ENCODE measurements at places on chromosomes 7 and 10.
A peak's percentile ranks its signal among the peaks of the same experiment; 100 is the strongest.

GRCh38 chr7:38561166-38561565 is 70.0 kb downstream of the AMPH start:
- no peak for DNase-seq

DNA sequence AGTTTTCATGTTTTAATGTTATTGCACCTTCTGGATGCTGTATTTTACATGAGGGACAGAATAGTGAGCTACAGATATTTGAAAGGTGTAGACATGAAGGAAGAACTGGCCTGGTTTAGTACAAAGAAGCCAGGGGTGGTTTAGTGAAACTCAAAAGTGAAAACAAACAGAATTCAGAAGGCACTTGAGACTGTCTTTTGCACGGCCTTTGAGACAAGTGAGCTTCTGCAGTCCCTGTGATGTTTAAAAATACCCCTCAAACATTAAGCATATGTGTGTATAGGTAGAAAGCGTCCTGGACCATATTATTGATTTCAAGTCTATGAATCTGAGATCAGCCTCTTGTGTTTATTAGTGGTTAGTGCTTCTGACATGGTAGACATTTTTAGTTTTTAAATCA is 118.9 kb downstream of the CDK14 start:
- DNase-seq: no peak

DNA sequence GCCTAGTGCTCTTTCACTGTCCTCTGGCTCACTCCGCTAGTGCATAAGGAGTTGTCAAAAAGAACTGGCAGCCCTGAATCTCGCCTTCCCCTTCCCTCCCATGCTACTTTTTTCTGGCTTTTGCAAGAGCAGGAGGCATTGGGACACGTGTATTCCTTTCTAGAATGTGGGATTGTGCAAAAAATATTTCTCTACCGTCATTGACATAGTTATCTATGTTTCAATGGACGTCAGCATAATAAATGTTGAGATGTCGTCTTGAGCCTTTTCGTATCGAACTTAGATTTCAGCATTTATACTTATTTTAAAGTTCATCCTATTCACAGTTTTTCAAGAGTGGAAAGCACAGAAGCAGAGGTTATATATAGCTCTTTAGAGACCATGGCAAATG is 727 bp downstream of the ING3 start:
- DNase-seq: no peak

DNA sequence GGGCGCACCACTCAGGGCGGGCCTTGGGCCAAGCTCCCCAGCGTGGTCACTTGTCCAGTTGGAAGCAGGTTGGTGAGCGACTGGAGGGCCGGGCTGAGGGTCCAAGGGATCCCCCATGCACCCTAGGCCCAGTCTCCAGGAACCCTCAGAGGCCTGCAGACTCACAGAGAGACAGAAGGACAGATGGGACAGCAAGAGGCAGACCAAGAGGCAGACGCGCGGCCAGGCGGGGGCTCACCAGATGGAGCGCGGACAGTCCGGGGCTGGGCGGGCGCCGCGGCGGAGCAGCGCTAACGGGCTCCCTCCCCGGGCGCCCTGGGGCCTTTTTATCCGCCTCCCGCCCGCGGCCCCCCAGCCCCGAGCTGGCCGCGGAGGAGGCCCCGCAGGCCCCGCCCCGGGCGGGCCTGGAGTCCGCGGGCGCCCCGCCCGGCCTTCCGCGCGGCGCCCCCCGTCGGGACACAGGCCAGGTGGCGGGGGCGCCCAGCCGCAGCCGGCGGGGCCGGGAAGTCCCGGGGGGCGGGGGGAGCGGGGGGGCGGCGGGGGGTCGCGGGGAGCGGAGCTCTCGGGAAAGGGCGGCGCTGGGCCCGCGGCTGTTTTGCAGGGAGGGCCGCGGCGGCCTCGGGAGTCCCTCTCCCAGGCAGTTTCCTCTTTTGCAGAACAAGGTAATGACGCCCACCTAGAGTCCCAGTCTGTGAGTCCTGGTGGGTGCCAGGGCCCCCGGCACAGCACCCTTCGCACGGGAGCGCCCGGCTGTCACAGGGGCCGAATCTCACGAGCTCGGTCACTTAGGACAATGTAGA is at the start of gene LOXL4:
TSS of gene LOXL4 (minus strand) at position 301 of the 800 bp plus-strand sequence. CDS start 5,175 bp downstream, outside the sequence.
- DNase-seq: peak; percentile 3

GRCh38 chr10:74255888-74256357 is 104.9 kb downstream of the ADK start:
- DNase-seq: no peak

GRCh38 chr10:15455456-15455855 is 84.4 kb upstream of the FAM171A1 start:
- no peak for DNase-seq

DNA sequence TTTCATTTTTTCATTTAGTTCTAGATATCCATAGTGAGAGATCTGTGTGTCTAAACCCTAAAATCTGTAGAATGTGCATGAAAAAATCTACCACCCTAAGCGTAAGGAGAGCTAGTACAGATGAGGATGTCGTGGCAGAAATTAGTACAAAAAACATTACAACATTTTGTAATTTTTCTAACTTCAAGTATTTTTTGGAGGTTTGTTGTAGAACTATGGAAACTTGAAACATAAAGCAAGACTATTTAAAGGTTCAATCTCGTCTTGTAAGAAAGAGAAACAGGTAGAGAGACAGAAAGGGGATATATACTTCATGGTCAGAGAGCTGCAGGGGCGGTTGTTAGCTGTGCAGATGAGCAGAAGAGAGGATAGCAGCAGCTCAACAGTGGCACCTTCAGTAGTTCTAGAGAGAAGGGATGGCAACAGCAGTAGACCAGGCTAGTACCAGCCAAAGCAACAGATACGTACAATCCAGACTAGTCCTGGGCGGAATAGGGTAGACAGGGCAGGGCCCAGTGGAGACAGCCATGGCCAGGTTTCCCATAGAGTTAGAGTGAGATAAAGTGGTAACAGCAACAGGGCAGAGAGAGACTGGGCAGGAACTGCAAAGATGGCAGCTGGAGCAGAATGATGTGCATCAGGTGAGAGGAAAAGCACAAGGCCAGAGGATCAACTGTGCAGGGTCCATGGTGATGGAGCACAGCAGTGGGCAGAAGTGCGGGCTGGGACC is 145.2 kb downstream of the FRMD4A start:
- DNase-seq: no peak

DNA sequence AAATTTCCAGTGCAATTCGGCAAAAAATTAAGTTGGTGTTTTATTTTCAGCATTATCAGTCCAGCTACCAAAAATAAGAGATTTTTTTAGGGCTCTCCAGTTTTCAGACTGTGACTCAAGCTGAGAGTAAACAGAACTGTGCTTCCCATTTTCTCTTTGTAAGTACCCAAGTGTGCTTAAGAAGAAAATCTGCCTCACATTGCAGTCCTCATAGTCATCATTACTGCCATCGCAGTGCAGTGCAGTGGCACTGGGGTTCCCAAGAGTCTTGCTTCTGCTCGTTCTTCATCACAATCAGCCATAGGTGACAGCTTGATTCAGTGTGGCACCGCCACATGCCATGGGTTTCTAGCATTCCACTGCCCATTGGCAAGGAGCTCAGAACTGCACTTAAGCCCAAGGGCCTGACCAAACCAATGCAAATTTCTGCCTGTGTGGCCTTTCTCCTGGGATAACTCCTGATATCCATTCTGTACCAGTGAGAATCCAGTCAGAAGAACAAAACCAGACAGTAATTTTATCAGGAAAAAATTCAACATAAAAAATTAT is 25.6 kb upstream of the ERCC6 start:
- no peak for DNase-seq

DNA sequence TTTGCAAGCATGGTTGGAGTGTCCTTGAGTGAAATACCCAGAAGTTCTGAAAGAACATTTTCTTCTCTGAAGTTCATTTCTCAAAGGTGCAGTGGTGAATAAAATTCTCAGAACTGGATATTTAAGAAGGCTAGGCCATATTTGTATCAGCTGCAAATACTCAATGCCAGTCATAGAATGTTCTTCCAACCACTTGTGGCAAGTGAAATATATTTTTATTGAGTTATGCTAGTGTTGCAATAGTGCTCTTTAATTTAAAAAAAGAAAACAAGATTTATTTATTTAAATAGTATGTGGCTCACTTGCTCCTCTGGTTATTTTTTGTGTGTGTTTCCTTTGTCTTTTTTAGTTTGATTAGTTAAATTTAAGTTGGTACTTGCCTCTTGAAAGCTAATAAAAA is 64.5 kb downstream of the PALS2 start:
- DNase-seq: no peak

- DNase-seq: no peak
Measured at GRCh38 chr7:110994028-110994967, 96.6 kb upstream of the LRRN3 start.

DNA sequence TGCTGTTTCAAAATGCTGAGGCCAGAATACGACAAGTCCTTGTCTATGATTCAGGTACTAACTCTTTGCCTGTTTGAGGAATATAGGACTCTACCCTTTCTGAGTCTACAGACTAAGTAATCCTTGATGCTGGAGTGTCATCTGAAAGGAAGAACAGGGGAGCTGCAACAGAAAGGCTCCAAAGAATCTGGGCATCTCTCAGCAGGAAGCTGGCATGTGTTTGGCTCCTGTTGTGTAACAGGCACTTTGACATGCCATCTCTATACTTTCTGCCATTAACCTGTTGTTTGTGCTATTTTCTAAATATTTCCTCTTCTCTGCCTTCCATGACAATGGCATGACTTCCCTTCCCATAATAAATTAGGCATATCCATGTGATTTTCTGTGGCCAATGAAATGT is 409.5 kb downstream of the ADRA2A start:
- DNase-seq: no peak

DNA sequence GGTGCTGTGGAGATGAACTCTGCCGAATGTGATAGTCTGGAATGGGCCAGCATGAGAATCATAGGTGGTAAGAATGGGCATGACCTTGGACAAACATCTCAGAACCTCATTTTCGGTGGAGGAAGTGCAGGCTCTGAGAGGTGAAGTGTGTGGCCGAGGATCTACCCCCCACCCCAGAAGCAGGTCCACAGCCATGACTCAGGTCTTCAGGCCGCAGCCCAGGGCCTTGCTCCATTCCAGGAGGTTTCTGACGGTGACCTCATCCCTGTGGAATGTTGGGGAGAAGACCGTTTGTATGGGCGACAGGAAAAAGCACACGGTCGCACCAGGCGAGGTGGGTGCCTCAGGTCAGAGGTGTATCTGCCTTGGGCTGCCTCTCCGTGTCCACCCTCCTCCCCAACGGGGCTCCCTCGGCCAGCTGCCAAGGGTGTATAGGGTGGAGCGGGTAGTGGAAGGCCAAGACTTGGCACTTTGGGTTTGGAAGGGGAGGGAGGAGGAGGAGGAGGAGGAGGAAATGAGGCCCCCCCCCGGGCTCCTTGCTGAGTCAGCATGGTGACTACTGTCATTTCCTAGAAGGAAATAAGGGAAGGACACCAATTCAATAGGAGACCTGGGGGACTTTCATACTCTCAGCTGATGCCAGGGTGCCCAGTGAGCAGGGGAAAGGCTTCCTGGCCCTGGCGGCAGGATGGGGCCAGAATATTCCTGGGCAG is 168.0 kb upstream of the RHEB start:
- no peak for DNase-seq

DNA sequence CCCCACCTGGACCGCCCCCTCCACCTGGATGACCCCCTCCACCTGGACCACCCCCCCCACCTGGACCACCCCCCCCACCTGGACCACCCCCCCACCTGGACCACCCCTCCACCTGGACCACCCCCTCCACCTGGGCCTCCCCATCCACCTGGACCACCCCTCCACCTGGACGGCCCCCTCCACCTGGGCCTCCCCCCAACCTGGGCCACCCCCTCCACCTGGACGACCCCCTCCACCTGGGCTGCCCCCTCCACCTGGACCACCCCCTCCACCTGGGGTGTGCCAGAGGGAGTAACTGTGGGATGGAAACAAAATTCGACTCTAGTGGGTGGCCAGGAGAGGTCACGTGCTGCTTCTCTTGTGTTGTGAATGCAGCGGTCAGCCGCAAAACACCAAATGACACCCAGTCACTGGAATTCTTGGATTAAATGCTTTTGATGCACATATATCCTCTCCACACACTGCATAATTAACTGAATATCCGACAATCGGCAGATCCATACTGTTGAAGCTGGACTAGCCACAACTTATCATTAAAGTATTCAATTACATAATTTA is 316.7 kb downstream of the PTPRN2 start:
- no peak for DNase-seq

GRCh38 chr10:93224005-93224779 is 150.5 kb downstream of the CYP26A1 start:
- no peak for DNase-seq

DNA sequence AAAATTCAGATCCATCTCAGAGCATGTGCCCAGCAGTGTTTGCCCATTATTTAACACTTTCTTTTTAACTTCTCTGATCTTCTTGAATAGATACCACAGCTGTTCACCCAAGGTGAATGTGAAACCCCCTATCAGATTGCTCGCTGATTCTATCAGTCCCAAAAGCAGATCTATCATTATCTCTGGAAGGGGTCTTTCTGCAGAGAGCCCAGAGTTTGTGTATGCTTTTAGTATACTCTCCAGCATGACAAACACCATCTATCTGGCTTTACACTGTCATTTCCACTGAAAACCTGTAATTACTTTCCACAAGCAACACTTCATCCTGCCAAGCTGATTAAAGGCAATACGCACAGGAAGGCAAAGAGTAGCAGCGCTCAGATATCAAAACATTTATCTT is 168.2 kb downstream of the CACNA2D1 start:
- DNase-seq: peak; percentile 93

DNA sequence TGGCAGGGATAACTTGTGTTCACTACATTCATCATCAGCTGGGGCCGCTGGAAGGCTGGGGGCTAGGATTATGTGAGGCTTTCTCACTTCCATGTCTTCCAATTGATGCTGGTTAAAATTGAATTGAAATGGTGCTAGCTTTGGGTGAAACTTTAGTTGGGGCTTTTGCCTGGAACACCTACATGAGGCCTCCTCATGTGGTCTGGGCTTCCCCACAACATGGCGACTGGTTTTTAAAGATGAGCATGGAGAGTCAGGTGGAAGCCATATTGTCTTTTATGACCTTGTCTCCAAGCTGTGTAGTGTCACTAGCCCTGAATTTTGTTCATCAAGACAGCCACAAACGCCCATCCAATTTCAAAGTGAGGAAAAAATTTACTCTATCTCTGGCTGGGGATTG is 1033.9 kb downstream of the TYW1 start:
- DNase-seq: no peak

DNA sequence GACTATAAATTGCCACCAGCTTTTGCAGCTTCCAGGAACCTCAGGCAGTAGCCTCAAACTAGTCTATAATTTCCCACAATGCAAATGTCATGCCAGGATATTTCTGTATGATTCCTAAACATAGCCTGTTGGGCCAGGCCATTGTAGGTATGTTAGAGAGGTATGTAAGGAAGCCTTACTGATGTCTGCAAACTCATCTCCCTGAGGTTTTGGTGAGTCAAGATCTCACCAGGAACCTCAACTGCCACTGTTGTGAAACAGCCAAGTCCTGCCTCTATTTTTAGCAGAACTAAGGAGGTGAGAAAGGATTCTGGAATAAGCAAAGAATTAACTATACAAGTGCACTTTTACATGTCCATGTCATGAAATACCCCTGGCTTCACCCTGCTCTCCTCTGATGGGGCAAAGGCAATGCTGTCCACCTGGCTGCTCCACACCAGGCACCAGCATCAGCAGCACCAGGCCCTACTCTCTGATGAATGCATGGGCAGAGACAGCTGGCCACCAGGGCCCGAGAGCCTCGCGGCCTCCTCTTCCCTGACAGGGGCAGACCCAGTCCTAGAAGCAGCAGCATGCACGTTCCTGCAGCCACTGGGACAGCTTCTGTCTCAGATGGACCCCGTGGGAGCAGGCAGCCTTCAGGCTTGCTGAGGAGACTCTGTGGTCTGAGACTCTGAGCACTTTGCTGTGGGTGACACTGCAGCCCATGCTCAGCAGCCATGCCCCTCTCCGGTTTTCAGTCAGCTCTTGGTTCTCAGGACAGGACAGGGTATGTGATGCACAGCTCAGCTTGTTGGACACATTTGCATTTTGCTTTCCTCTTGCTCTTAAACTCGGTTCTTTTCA is 147.3 kb downstream of the ZMYND11 start:
- no peak for DNase-seq

All from COR-L47 (cell line).